ENCODE measurements at places on chromosomes 6 and 20. TPM values are rescaled to one million over a fixed set of nuclear protein-coding genes. Genes with fewer than 3 reads are reported as not detected.

ID4 gene
- 16.4 TPM for total RNA-seq

CENPW gene
- total RNA-seq = 26.0 TPM

PTPRA gene
- total RNA-seq = 63.0 TPM

CDKN1A gene
- total RNA-seq = 58.8 TPM

SYCP2 gene
- total RNA-seq = 0.34 TPM

CST5 gene
- not detected for total RNA-seq

C6orf15 gene
- total RNA-seq = not detected

NRM gene
- total RNA-seq = 4.4 TPM

CYP39A1 gene
- 7.6 TPM for total RNA-seq

BPIFB1 gene
- total RNA-seq = not detected

EDEM2 gene
- 48.3 TPM for total RNA-seq

PEX7 gene
- total RNA-seq = 6.2 TPM

GPR63 gene
- 0.34 TPM for total RNA-seq

KIAA1755 gene
- total RNA-seq = 1.7 TPM

CST11 gene
- not detected for total RNA-seq

HSPA1B gene
- total RNA-seq = 188 TPM

RAB23 gene
- 16.0 TPM for total RNA-seq

PPP1R3G gene
- total RNA-seq = not detected

KCNB1 gene
- total RNA-seq = not detected

SLC35F1 gene
- 2.5 TPM for total RNA-seq

PRSS35 gene
- not detected for total RNA-seq

OR2J3 gene
- not detected for total RNA-seq

ETV7 gene
- 2.5 TPM for total RNA-seq

DNAAF9 gene
- 19.6 TPM for total RNA-seq

ECT2L gene
- not detected for total RNA-seq

PROKR2 gene
- total RNA-seq = not detected

CHD6 gene
- 26.6 TPM for total RNA-seq

TENT5A gene
- 29.0 TPM for total RNA-seq

LY6G6D gene
- not detected for total RNA-seq

SLC35D3 gene
- under 0.01 TPM for total RNA-seq

AMD1 gene
- total RNA-seq = 118 TPM

CUL7 gene
- 16.7 TPM for total RNA-seq

CRYBG1 gene
- total RNA-seq = 2.2 TPM

RAET1E gene
- 0.46 TPM for total RNA-seq

TDP2 gene
- 16.3 TPM for total RNA-seq

DOK5 gene
- 5.5 TPM for total RNA-seq

SUMO4 gene
- total RNA-seq = 3.7 TPM

FAM184A gene
- 0.73 TPM for total RNA-seq

TUBB1 gene
- total RNA-seq = not detected

TRIM40 gene
- not detected for total RNA-seq

SNAI1 gene
- not detected for total RNA-seq

PTCHD4 gene
- 1.5 TPM for total RNA-seq

ZNF311 gene
- 1.00 TPM for total RNA-seq

CCM2L gene
- not detected for total RNA-seq

ROS1 gene
- not detected for total RNA-seq

ZGPAT gene
- total RNA-seq = 18.5 TPM

MYH7B gene
- total RNA-seq = not detected

CD24 gene
- total RNA-seq = 0.73 TPM

TCEA2 gene
- 8.0 TPM for total RNA-seq

TSPO2 gene
- total RNA-seq = not detected

RBM39 gene
- 259 TPM for total RNA-seq

NRSN1 gene
- total RNA-seq = not detected

SNAP25 gene
- total RNA-seq = 2.3 TPM

CASS4 gene
- total RNA-seq = 0.15 TPM

GABRR2 gene
- 0.31 TPM for total RNA-seq

TMEM244 gene
- total RNA-seq = not detected
